ENCODE measurements at places on chromosomes 5 and 9.
A peak's percentile ranks its signal among the peaks of the same experiment; 100 is the strongest.

DNA sequence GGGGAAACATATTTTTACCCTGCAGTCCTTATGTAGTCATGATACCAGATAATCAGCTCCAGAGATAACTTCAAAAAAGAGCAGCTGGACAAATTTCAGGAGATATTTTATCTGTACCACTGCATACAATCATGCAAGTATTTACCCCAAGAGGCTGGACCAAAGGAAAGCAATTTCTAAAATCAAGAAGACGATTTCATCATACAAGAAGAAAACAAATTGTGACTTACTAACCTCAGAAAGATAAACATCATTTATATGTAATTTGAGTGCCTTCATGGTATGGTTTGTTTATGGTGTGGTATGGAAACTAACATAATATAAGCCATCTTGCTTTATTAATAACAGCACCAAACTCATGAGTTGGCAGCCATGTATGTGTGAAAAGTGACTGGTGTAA, 603.6 kb downstream of the PSAT1 start:
- DNase-seq: no peak

DNA sequence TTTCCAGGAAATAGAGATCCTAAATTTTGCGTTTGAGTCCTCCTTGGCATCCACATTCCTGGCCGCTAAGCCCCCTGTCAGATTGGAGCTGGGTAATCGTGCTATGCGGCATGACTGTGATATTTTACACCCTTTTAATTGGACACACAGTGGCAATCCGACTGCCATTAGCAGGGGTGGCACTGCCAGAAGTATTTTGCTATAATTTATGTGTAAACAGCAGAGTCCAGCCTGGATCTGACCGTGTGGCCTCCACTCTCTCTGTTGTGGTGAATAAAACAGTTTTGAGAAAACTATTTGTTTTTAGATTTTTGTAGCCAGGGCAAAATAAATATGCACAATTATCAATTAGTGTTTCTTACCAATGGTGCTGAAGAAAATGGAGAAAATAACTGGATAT, 281.0 kb upstream of the IRX2 start:
- no peak for DNase-seq

GRCh38 chr5:141969783-141970771, 1.2 kb downstream of the RNF14 start:
- no peak for DNase-seq

DNA sequence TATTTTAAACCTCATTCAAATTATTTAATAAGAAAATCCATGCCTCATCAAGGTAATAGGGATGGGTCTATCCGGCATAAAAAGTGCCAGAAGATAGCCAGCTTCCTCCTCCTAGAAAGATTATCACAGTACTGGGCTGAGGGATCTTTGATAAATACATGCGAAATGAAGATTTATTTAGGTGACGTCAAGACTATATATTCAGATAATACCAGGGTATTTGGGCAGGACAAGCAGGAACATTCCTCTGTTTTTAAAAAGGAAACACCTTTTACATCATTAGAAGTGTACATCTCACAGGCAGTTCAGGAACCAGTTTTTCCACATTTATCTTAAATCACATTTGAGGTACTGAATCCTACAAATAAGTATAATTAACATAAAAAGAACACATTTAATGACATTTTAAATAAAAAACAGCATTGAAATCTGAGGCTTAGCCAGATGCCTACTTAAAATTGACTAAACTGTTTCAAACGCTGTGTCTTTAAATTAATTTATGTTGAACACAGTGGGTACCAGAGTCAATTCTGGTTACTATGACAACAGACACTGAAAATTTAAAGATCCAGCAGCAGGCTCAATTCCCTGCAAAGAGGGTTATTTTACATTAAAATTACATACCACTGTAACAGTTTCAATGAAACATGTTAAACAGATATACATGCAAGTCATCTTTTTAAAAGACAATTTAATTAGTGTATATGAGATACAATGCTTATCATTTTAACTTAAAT, 124.7 kb upstream of the SLCO6A1 start:
- no peak for DNase-seq

DNA sequence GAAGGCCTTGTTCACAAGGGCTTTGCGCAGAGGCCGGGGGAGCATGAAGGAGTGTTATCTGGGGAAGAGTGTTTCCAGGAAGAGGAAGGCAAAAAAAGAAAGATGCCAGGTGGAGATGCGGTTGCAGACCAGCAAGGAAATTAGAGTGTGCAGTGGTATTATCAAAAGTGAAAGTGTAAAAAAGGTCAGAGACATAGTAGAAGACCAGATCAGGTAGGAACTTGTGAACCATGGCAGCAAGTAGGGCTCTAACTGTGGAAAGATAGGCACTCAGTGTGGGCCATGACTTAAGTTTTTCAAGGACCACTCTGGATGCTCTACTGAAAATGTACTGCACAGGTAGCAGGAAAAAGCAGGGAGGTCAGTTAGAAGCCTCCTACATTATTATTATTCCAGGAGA, 90.1 kb upstream of the SPOCK1 start:
- DNase-seq: no peak

GRCh38 chr5:45596320-45596719, 99.9 kb downstream of the HCN1 start:
- no peak for DNase-seq

DNA sequence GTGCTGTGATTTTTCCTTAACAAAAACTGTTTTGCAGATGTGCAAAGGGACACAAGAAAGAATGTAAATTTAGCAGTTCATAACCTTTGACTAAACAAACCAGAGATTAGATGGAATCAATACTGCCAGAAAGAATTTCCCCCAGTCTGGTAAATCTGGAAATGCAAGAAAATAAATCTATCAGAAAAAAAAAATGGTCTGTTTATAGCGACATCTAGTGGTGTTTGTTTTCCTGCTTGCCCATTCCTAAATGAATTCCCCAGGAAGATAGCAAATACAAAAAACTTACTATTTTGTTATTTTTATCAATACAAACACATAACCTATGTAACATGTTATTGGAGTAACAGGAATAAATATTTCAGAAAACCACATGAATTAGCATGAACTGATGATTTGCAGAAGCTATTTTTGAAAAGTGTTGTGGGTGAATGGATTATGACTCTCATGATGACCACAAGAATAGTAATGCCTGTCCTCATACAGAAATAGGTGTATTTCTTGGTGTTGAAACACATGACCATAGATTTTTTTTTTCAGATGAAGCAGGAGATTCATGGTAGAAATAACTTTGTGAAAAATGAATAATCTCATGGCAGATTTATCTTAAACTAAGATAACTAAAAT, 1703.8 kb downstream of the MAT2B start:
- no peak for DNase-seq

GRCh38 chr5:169263591-169263990, 37.3 kb downstream of the SLIT3 start:
- no peak for DNase-seq

DNA sequence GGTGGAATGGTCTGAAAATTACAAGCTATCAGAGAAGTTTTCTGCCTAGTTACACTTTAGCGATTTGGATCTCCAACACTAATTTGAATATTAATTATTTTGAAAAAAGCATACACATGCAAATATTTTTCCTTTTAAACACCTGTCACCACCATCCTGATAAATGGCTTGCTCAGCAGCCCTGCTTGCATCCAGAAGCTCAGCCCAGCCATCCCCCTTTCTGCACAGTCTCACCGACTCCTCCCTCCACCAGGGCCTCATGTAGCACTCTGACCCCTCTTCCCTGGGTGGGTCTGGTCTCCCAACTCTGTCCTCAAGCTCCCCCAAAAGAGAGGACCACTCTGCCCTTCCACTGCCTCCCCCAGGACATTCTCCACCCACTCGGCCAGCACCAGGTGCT, 70.0 kb downstream of the C5orf15 start:
- no peak for DNase-seq

- no peak for DNase-seq
Measured at GRCh38 chr5:15354021-15354420, 146.0 kb upstream of the FBXL7 start.

- DNase-seq: no peak
Measured at GRCh38 chr5:176741561-176742211, 68.7 kb upstream of the UNC5A start.

DNA sequence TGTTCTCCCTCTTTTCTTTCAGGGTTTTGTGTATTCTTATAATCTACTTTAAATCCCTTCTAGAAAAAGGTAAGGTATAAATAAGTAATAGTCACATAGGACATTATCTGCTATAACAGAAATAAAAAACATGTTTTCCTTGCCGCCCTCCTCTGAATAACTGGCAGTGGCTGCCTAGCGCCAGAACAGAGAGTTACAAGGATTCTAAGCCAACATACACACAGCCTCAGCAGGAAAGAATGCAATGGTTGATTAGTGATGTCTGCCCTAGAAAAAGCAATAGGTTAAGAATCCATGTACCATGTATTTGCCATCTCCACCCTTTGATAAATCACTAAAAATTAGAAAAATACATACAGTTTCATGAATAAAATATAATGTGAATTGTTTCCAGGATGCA, 4.9 kb downstream of the MED27 start:
- DNase-seq: no peak

GRCh38 chr5:114544561-114544960, 182.7 kb downstream of the KCNN2 start:
- no peak for DNase-seq

- no peak for DNase-seq
Measured at GRCh38 chr9:91946653-91947488, 3.2 kb downstream of the ROR2 start.

DNA sequence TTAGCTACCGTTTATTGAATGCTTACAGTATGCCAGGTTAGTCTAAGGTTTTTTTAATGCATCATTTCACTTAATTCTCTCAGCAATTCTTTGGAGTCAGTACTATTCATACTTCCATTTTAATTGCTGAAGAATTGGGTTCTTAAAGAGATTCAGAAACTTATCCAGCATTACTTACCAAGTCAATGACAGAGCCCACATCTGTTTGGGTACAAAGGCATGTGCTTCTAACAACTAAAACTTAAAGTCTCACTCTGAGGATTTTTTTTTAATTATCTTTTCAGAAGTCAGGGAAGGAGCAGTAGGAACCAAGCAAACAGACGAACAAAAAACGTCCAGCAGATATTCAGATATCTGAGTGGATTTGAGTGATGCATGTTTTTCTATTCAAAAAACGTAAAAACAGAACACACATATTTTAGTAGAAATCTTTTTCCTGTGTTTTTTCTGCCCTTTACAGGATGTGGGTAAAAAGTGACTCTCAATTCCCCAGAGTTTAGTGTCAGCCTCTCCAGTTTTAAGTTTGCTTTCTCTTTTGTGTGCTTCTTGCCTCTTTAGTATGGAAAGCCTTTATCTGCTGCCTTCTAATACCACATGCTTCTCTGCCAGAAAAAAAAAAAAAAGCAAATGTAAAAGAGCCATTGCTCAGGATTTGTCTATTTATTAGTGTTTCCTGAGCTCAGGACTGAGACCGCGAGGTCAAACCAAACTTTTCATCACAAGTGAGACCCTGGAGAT, 118.0 kb downstream of the PRKACG start:
- no peak for DNase-seq

GRCh38 chr9:18002718-18003438, 424.0 kb downstream of the SH3GL2 start:
- no peak for DNase-seq

- DNase-seq: no peak
Measured at GRCh38 chr9:108417726-108418125, 438.1 kb downstream of the ACTL7B start.

DNA sequence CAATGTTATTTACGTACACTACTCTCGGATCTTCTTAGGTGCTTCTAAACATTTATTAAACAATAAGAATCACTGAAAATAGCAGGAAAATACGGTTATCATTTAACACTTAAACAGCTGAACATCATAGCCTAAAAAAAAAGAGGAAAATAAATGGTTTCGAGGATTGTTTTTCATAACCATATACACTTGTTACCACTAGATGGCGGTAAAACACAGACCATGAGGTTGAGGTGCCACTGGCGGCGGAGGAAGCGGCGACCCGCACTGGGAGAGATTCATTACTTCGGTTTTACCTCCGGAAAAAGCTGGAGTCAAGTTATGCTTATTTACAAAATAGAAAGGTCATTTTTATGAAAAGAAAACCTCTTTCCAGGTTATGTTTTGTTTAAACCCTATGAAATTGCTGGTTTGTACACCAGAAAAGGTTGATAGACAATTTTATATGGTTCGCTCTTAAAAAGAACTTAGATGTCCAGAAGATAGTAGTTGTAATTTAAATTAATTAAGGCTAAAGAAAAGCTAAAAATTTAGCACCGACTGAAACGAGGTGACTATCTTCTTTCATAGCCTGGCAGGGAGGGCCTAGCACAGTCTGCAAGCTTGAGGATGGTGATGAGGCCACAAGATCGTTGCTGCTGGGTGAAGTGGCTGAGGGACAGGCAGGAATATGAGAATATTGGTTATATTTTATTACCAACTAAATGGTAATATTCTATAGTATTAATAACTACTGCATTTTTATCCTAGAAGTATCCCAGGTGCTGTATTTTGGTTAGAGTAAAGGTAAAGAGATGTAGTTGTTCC, 605.7 kb downstream of the RAB3C start:
- peak; percentile 66 for DNase-seq

- no peak for DNase-seq
Measured at GRCh38 chr5:81855591-81855990, 104.7 kb upstream of the SSBP2 start.

DNA sequence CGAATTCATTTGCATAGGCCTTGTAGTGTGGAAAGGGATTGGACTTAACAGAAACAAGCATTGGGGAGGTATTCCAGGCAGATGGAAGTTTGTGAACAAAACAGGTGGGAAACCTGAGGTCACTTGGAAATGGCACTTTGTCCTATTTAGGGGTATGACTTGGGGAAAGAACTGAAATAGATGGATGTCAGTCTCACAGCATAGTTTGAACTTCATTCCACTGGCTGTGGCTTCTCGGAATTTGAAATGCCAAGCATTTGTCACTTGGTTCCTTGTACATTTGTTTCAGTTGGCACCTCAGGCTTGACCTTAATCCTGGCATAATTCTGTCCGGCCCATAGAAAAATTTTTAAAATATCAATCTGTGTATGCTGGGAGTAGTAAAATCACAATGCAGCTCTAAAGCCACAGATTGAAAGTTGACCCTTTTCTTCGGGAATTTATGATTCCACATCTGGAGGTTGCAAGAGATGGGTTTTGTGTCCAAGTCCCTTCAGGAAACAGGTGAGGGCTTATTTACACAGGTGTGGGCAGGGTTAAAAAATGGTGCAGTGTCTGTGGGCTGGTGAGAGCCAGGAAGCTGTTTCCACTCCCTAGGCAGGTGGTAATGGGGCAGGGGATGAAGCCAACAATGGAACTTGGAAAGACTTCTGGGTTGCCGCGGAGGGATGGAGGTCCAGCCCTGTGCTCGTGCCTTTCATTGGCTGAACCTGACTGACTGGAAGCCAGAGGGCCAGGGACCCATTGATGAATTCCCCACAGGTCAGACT, 39.2 kb upstream of the PDE8B start:
- DNase-seq: no peak

GRCh38 chr5:136012041-136012804, 16.6 kb upstream of the TGFBI start:
- no peak for DNase-seq

DNA sequence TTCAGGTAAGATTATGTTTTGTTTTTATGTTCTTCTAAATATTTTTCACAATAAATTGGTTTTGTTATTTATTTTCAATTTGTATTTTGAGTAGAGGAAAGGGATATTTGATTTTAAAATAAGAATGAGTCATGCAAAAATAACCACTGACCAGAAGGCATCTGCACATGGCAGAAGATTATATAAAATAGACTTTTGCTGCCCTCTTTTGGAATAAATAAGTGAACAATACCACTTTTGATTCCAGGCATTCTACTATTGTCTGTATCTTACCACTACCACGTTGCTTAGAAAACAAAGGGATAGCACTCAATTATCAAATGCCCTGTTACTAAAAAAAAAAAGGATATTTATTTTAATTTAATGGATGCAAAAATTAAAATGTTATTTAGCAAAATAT, 227.3 kb upstream of the ITGA1 start:
- no peak for DNase-seq
